Activated CD8-positive, alpha-beta memory T cell treated with anti-CD3 and anti-CD28 coated beads for 1 hour (primary cell): ENCODE measurements at places on chromosomes 6 and 20.

DNA sequence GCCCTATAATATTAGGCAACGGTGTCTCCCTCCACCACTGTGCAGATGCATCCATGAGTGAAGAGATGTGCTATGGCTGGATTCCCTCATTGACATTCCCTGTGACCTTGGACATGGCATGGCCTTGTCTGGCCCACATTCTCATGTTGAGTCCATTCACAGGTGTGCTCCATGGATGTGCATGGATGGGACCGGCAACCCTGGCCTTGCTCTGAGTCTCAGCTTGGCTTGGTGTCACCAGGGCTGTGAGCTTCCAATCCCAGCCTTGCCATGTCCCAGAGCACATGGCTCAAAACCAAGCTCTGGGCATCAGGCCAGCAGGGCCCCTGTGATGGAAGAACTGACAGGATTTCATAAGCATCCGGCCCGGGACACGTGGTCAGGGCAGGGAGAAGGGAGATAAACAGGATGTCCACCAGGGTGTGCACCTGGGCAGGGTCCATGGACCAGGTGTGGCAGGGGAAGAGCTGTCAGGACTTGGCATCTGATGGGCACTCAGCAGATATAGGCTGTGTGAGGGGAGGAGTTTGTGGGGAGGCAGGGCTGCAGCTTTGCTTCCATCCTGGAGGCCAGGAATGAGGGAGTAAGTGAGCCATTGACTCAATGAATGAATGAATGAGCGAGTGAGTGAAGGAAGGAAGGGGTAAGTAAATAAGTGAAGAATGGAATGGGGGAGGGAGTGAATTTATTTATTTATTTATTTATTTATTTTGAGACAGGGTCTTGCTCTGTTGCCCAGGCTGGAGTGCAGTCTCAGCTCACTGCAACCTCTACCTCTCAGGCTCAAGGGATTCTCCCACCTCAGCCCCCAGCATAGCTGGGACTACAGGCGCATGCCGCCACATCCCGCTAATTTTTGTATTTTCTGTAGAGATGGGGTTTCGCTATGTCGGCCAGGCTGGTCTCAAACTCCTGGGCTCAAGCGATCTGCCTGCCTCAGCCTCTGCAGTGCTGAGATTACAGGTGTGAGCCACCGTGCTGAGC lies 15.7 kb downstream of the NRSN2 start:
- DNase-seq: no peak

DNA sequence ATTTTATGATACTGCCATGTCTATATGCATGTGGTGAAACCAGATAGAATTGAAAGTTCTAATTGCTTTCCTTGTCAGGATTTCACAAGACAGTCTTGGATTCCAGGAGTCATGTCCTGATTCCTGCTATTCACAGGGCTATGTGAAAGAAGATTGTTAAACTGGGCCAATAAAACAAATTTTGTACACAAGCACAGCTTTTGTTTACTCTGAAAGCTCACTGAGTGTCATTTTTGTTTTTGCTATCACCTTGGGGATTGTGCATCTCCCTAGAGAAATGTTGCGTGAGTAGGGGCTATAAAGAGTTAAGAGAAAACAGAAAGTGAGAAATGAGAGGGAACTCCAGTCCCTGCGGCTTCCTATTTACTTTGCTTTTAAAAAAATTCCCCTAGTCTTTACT lies 627.5 kb downstream of the PKHD1 start:
- DNase-seq: no peak

DNA sequence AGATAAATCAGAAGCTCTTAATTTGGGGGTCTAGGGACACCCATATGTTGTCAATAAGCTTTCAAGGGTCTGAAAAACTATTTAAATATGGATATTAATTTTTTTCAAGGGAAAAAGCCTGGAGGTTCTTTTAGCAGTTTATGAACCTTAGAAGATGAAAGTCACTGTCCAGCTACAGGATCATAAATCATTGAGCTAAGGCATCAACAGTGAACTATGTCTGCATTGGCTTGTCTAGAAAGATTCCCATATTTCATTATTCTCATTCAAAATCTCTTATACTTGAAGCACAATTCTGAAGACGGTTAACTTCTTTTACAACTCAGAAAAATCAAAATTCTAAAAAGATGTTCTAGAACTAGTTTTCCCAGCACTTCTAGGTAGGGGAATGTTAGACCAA lies 34.9 kb upstream of the SNX9 start:
- DNase-seq: no peak

DNA sequence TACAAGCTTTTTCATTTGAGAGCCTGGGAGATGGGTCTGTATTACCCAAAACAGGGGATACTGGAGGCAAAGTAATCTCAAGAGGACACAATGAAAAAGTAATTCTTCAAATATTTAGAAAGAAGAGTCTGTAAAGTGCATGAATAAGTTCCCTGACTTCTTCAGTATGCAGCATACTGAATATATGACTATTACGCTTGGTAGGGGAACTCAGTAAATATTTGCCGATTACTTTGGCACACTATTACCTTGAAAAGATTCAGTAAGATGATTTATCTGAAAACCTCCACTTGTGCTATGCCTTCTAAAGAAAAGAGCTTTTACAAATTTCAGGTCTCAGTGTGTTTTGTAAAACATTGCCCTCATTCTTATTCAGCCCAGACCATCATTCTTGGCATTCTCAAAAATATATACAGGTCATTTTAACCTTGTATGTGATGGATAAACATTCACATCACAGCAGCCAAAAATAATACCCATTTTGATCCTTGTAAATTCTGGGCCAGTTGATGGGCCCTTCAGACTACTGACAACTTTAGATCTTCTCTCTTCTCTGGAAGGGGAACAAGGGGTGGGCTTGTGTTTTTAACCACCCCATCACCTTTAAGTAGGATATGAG lies 125.9 kb downstream of the EDN1 start:
- DNase-seq: no peak

DNA sequence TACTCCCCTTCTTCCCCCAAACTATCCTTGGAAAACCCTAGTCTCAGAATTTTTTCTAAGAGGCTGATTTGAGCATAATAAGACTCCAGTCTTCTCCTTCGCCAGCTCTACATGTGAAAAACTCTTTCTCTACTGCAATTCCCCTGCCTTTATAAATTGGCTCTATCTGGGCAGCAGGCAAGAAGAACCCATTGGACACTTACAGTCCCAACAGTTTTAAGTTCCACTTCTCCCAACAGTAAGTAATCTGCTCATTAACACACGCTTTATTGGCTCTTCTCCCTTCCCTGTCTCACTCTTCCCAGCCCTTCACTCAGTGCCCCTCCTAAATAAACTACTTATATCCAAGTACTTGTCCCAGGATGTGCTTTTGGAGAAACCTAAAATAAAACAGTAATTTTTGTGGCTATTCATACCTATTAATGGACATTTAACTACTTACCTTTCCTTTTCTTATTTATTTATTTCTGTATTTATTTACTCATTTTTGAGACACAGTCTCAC lies 11.1 kb upstream of the DDR1 start:
- no peak for DNase-seq

DNA sequence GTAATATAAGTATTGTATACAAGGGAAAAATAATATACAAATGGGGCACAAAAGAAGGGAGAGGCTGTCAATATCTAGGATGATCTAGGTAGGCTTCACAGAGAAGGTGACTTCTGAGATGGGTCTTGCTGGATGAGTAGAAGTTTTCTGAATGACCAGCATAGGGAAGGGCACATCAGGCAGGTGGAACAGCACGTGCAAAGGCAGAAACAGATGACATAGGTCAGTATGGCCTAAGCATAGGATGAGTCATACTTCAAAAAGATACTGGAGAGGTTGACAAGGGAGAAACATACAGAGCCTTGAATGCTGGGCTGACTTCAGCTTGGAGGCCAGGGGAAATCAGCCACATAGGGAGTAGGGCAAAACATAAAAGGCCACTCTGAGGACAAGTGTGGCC lies 31.9 kb upstream of the SIRPA start:
- DNase-seq: no peak

- DNase-seq: no peak
Measured at GRCh38 chr6:36223706-36224105, 27.2 kb downstream of the BRPF3 start.

DNA sequence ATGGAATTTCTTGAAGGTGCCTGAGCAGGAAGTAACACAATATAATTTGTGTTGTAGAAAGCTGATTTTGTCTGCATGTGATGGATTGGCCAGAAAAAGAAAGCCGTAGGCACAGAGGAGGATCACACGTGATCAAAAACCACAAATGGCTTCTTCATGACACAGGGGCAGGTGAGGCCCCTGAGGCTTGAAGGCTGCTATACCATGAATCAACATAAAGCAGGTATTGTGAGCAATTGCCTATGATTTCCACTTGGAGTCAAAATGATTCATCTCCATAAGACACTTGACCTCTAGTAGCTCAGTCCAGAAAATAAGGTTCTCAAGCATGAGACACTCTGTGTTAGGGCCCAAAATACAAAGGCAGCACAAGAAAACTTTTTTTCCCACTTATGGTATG lies 42.4 kb upstream of the EYA4 start:
- no peak for DNase-seq

DNA sequence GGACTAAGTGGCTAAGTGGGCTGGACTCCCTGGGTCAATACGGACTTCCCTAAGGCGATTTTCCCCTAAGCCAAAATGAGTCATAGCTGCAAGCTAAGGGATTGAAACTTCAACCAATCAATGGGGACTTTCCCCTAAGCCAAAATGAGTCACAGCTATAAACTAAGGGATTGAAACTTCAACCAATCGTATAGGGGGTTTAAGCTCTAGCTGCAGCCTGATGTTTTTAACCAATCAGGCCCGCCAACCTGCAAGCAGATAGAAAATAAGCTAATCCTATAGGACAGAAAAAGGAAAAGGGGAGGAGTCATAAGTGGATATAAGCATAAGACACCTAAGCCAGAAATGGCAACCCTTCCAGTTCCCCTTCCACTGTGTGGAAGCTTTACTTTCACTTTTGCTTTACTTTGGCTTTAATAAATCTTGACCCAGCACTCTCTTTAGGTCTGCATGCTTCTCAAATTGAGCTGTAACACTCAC lies 655.0 kb upstream of the HS3ST5 start:
- DNase-seq: no peak
